ENCODE measurements at places on chromosomes 2 and 18.

- DNase-seq = no peak
Measured at GRCh38 chr2:96325041-96325883, at the start of gene ITPRIPL1. Gene ITPRIPL1, plus strand, starts transcription at chr2:96325317. Its CDS starts 523 bp downstream, at chr2:96325840.

- no peak for DNase-seq
Measured at GRCh38 chr2:241031436-241032165, 33.2 kb downstream of the SNED1 start.

DNA sequence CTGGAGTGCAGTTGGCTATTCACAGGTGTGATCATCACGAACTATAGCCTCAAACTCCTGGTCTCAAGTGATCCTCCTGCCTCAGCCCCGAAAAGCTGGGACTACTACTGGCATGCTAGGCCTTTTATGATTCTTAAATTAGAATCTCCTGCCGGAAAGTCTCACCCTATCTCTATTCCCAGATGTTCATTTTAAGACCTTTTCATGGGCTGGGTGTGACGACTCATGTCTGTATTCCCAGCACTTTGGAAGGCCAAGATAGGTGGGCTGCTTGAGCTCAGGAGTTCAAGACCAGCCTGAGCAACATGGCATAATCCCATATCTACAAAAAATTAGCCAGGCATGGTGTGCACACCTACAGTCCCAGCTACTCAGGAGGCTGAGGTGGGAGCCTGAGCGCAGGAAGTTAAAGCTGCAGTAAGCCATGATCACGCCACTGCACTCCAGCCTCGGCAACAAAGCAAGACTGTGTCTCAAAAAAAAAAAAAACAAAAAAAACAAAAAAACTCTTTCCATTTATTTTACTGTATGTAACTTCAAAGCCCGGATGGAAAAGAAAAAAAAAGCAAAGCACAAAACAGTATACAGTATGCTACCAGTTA, 8.1 kb downstream of the PPP4R3B start:
- no peak for DNase-seq

DNA sequence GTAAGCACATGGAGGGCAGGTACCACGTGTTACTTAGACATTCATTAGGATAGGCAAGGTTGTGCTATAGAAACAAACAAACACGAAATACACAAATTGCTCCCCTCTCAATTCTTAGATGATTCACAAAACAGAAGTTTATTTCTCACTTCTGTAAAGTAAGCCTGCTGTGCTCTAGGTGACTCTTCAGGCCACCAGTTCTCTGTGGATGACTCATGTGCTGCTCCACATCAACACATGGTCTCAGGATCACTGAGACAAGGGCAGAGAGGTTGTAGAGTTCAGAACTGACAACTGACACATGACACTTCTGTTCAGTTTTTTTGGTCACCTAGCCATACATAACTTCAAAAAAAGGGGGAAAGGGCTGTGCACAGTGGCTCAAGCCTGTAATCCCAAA, 70.6 kb downstream of the DAW1 start:
- no peak for DNase-seq

GRCh38 chr2:30235008-30235655, 3.8 kb downstream of the LBH start:
- DNase-seq = no peak

- no peak for DNase-seq
Measured at GRCh38 chr2:65675350-65675749, 243.0 kb upstream of the SPRED2 start.

DNA sequence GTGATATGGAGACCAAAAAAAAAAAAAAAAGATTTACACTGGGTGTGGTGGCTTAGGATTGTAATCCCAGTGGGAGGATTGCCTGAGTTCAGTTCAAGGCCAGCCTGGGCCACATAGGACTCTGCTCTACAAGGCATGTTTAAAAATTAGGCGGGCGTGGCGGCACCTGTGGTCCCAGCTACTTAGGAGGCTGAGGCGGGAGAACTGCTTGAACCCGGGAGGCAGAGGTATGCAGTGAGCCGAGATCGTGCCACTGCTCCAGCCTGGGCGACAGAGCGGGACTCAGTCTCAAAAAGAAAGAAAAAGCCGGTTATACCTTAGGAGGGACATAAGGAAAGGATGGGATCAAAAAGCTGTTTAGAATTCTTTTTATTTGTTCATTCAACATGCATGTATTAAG, 707 bp upstream of the SPDYA start:
- DNase-seq = no peak

DNA sequence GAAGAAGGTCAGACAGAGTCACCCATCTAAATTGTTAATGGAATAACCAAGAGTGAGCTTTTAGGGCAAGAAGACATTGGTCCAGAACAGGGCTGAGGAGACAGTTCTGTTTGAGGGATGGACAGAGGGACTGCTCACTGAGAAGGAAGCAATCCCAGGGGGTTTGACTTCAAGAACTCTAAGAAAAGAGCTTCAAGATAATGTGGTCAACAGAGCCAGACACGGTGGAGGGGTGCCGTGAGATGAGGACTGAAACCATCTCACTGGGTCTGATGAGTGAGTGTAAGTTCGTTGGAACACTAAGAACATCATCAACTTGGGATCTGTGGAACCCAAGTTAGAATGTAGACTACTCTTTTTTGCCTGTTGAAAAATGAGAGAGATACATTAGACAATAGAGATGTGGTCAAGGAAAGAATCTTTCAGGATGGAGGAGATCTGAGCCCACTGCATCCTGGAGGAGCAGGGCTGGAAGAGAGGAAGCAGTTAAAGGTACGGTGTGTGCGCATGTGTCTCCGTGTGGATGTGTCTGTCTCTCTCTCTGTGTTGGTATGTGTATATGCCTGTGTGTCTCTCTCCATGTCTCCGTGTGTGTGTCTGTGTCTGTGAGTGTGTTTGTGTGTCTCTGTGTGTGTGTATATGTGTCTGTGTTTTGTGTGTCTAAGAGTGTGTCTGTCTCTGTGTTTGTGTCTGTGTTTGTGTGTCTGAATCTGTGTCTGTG, 172.1 kb downstream of the MYCN start:
- no peak for DNase-seq

GRCh38 chr2:212665948-212666347, 127.3 kb upstream of the ERBB4 start:
- DNase-seq = no peak

GRCh38 chr2:75077909-75078308, 119.5 kb downstream of the POLE4 start:
- DNase-seq = no peak

DNA sequence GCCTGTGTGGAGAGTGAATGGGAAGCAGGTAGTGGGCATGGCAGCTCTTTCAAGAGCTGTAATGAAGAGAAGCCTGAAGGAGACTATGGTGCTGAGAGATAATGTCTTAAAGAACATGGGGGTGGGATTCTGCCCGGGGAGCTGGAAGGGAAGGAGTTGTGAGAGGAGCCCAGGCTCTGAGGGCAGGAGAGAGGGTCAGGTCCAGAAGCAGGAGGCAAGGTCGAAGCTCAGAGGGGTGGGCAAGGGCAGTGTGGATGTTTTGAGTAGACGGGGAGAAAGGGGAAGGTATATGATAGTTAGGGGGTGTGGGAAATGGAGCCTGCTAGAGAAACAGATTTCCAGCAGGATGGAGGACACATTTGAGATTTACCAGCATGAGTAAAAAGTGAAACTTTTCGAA, 2.1 kb downstream of the CAPN10 start:
- no peak for DNase-seq

DNA sequence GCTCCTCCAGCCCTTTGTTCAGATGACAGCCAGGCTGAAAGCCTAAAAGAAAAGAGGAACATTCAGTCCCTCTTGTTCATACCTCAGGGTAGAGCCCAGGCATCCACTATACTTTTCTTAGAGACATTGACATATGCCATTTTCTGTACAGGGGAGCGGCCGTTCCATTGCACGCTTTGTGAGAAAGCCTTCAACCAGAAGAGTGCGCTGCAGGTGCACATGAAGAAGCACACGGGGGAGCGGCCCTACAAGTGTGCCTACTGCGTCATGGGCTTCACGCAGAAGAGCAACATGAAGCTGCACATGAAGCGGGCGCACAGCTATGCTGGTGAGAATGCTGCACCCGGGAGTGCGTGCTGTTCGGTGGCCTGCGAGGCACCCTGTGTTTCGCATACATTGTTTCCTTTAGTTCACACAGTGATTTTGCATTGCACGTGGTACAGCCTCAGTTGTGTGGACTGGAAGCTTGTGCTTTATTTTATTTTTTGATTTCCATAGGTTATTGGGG, 138.2 kb downstream of the ZNF236 start:
- no peak for DNase-seq

DNA sequence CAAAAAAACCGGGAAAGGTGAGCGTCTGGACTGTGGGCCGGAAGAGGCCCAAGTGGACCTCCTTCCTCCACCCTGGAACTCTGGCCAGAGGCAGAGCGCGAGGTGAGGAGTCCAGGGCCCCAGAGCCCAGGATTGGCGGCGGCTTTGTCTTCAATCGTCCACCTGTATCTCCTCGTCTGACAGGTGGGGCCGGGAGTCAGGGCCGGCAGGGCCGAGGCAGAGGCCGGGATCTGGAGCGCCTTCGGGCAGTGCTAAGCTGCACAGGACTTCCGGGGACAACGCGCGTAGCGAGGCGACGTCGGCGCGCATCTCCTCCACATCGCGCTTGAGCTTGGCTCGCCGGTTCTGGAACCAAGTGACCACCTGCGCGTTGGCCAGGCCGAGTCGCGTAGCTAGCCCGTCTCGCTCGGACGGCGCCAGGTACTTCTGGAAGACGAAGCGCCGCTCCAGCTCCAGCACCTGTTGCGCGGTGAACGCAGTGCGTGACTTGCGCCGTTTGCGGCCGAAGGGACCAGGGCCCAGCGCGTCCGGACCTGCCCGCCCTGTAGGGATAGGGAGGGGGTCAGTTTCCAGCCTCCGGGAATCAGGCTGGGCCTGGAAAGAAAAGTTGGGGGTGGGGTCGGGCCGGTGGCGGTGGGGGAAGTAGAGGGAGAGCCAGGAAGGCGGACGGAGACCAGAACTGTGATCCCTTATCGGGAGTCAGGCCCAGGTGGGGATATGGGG, 1.5 kb downstream of the LBX2 start:
- peak; percentile 69 for DNase-seq

DNA sequence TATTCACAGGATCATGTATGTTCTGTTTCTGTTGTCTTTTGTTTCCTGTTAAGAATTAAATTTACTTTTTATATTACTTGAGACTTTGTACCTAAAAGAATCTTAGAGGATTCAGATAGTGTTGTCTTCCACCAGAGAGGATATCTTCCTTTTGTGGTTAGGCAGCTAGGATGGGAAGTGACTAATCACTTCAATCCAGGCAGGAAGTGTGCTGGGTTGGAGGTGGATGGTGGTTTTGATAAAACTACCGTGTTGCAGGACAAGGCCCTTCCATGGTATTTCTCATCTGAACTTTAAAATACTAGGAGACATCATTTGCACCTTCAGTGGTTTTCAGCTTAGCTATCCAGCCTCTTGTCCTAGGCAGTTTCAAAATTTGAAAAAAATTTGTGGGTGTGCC, 728.6 kb upstream of the CDH2 start:
- DNase-seq = no peak

Measured in PC-9 (cell line).